Fibroblast of skin of scalp (primary cell): ENCODE measurements at places on chromosomes 5 and 9.

DNA sequence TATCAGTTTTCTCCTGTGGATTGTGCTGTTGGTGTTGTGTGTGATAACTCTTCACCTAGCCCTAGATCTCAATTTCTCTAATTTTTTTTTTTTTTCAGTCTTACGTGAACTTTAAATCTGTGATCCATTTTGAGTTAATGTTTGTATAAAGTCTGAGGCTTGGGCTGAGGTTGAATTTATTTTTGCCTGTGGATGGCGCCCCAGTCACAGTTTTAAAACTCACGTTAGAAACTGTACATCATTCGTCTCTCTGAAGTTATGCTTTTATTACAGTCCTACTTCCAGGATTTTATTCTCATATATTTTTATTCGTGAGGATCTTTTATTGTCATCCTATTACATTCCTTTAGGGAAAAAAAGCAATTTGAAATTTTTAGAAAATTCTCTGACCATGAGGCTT lies 103.1 kb downstream of the EHMT1 start:
- no peak for DNase-seq

DNA sequence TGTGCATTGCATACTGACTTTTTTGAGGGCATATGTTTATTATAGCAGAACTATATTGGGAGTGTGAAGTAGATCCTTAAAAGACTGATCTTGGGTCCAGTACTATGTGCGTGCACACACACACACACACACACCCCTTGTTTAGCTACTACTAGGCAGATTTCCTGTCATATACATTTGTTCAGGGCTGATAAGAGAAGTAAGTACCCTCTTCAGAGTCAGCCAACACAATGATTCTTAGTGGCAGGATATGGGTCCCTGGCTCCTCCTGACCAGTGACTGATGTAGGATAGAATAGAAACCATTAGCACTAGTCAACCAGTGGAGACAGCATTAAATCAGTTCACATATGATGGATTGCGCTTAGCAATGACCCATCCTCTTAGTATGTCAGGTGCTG lies 76.2 kb upstream of the MIER3 start:
- DNase-seq, result no peak

GRCh38 chr5:134003817-134004625 lies 754 bp downstream of the VDAC1 start:
- peak; percentile 23 for DNase-seq

GRCh38 chr9:16150938-16151650 lies 598.3 kb downstream of the CCDC171 start:
- DNase-seq, result no peak

- DNase-seq, result no peak
Observed at GRCh38 chr5:161077936-161078545, 226.0 kb upstream of the ATP10B start.

DNA sequence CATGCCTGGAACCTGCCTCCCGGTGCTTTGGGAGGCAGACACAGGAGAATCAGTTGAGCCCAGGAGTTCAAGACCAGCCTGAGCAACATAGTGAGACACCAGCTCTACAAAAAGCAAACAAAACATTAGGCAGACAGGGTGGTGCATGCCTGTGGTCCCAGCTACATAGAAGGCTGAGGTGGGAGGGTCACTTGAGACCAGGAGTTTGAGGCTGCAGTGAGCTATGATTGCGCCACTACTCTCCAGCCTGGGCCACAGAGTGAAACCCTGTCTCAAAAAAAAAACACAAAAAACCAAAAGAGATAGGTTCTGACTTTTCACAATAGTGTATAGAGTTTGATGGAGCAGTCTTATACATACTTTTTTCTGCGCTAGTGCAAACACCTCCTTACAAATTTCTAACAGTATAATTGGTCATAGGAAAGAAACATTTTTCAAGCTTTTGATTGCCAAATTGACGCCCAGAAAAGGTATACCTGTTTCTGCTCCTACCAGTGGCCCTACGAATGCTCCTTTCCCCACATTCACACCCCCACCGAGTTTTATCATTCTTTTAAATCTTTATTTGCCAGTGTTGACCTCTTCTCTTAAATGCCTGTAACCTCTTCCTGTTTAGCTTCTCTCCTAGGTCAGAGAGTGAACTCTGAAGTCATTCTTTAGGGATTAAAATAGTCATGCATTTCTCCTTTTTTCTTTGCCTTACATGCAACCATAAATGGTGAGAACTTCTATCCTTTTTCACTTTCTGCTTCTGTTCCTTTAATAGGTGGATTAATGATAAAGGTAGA lies 7.5 kb downstream of the DOCK8 start:
- DNase-seq, result no peak

- peak; percentile 35 for DNase-seq
Observed at GRCh38 chr9:3177936-3178335, 334.0 kb upstream of the PUM3 start.

DNA sequence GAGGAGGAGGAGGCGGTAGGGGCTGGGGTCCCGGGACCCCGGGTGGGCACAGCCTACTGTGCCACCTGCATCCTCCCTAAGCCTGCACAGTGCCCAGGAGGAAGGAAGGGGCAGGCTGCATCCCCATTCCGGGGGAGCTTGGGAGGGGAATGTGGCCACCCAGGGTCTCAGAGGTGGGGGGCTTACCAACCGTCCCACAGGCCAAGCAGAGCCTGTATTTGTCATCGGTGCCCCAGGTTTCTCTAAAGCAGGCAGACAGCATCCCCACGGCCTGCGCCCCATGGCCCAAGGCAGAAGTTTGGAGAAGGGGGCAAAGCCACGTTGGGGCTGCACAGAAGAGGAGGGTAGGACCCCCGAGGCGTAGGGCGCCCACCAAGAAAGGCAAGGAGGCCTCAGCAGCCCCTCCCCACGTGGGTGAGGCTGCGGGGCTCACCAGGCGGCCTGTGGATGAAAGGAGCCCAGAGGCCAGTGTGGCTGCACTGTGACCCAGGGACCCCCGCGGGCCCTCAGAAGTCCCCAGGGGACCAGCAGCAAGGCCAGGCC lies 507 bp upstream of the GPSM1 start:
- peak; percentile 32 for DNase-seq

DNA sequence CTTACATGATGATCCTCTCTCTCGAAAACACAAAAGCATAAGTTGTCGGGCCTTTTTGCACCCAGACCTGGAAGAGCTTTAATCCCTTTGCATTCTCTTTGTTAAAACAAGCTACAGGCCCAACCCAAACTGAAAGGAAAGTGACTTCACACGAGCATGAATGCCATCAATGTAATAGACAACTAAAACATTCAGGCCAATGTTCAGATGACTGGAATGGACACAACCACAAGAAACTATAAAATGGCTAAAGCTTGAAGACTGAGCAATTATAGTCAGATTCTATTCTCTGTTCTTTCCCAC lies 45.5 kb downstream of the RFX3 start:
- DNase-seq, result no peak

DNA sequence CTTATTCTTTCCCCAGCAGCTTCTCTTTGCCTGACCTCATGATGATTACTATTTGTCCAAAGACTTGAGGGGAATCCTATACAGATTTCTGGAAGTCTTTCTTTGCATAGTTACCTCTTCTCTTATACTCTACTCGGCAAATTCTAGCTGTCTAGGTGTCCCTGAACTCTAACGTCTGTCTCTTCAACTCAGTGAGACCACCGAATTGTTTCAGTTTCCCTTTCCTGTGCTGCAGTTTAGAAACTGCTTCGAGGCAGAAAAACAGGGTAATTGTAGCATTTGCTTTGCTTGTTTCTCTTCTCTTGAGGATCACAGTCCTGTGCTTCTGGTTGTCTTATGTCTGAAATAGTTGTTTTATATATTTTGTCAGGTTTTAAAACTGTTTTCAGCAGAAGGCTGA lies 14.8 kb downstream of the LVRN start:
- no peak for DNase-seq

DNA sequence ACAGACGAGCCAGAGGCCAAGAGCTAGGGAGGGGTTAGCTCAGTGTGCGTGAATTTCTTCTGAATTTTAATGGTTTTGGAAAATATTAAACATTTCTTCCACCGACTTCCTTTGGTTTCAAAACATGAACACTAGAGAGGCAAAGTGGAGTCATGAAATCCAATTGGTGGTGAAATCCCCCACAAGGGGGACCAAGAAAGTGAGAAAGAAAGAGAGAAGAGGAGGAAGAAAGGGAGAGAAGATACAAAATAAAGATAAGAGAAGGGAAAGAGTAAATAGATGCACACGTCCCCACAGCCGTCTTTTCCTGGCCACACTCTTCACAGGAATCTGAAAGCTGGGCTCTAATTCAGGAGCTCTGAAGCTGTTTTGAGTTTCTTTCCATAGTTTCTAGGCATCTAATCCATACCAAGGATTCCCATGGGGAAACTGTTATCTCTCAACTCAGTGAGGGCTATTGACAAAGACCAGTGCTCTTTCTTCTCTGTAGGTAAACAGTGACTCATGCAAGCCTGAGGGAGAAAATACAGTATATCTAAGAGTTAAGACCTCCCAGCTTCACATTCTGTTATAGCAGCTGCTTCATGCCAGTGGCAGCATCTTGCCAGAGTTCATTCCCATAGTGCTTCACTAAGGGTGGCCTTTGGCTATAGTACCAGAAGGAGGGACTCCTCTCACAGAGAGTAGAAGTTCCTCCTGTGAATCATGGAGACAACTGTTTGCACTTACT lies 115.8 kb upstream of the LIFR start:
- peak; percentile 87 for DNase-seq

DNA sequence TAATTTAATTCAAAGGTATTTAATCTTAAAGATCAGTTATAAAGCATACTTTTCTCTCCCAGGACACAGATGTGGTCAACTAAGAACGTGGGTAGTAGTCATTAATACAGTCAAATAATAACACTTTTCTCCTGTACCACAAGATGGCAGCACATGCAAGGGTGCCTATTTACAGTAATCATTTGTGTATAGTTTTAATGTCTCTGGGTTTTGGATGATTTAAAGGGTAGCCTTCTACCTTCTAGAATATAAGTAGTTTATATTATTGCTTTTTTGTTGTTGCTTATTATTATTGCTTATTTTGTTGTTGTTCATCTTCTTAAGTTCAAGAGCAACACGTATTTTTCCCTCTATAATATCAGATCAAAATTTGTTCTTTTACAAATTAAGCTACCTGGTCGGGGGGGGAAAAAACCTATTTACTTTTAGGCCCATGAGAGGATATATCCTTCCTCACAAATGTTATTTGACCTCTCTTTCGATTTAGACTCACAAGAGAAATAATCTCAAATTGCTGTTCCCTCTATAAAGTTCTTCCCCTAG lies 59.6 kb upstream of the SLC27A6 start:
- peak; percentile 66 for DNase-seq

DNA sequence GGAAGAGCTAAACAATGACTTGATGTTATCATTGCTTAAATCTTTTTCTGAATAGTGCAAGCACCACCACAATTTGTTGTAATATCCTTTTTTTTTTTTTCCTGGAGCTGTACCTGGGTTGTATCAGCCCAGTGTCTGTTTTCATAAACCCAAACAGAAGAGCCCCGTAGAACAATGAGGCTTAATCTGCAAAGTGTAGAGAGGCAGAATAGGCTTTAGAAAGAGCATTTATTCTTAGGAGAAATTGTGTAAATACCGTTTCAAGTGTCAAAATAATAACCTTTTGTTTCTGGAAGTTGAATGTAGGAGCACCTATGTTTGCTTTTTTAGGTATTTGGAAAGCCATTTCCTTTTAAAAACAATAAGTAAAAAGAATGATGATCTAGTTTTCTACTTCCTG lies 26.4 kb downstream of the RGS7BP start:
- no peak for DNase-seq

GRCh38 chr9:98231770-98232478 lies 23.5 kb downstream of the TBC1D2 start:
- DNase-seq, result peak; percentile 84

DNA sequence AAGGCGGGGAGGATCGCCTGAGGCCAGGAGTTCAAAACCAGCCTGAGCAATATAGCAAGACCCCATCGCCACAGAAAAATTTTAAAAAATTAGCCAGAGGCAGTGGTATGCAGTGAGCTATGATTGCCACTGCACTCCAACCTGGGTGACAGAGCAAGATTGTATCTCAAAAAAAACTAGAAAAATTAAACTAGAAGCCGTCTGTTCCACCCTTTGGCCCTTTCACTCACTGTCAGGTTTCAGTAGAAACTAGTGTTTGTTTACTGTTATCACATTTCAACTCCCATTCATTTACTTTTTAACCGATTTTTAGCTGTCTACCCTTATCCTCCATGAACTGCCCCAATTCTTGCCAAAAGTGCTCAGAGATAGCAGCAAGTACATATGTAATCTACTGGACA lies 8.3 kb downstream of the UGCG start:
- DNase-seq, result no peak

DNA sequence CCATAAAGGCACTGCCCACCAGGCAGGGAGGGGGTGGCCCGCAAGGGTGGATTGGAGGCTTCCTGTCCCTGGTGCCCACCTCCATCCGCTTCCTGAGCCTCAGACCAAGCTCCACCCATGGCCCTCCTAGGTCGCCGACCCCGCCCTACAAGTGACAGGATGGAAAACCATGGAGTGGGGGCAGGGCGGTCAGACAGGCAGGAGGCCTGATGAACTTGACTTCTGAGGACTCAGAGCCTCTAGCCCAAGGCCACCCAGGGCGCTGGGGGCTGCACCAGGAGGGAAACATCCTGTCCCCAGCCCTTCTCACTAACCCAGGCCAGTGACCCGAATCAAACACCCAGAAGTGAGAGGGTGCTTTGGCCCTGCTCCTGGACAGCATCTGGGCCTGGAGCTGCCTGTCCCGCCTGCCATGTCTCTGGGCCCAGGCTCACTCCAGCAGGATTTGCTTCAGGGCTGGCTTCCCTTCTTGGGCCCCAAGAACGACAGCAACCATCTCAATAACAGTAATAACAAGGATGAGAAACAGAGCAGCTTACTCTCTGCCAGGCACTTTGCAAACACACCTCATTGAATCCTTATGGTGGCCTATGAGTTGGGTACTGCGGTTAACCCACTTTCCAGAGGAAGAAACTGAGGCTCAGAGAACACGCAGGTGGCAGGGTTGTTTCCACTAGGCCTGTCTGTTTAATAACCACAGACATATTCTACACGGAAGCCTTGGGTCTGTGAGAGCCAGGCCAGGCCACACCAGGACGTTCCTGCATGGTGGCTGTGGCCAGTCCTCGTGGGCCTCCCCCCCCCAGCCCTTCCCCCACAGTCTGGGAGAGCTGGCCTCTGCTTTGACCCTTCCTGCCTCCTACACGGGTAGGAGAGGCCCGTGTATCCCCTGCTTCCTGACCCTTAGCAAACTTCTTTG lies 4.4 kb upstream of the ST6GALNAC6 start:
- peak; percentile 49 for DNase-seq

DNA sequence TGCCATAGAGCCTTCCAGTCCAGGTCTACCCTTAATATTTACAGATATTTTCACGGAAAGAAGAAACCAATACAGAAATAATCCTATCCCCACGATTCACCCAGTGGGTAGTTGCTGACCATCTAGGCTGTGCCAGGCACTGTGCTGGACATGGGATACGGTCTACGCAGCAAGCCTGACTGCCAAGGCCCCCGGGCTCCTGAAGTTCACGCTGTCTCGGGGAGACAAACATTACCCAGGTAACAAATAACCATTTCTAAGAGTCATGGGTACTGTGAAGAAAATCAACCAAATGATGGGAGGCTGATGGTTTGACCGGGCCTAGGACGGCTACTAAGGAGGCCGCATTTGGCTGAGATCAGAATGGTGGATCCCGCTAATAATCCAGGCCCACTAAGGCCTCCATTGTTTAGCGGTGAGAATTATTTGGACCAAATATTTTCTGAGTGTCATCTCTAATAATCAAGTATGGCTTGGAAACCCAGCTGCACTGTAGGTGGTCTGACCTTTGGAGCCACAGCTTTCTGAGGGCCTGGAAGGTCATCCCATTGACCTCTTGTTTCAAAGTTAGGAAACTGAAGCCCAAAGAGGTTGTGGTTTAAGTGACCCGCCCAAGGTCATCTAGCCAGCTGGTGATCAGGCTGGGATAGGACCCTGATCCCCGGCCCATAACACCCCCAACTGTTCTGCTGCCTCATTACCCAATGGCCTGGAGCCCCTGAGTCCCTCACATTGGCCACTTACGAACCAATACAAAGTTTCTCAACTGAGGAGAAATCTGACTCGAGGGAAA lies 82.4 kb downstream of the AK8 start:
- DNase-seq, result no peak
